Pulmonary artery endothelial cell (primary cell): ENCODE measurements at places on chromosomes 13 and 19.
A peak's percentile ranks its signal among the peaks of the same experiment; 100 is the strongest.

- DNase-seq, result no peak
These were observed 164.6 kb downstream of the KLF5 start for GRCh38 chr13:73223372-73223781.

DNA sequence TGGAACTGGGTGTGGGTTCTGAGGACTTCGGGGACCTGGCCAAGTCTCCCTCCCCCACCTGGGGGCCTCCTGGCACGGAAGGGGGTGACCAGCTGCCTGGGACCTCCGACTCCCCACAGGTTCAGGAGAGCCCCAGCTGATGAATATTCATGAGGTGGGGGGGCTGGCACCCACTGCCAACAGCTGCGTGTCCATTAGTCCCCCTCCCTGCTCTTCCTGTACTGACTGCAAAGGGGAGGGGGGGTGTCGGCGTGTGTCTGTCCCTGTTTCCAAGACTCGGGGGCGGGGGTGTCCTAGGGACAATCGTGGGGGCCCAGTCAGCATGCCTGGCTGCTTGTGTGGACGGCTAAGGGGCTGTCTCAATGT is 10.6 kb upstream of the NFIX start:
- no peak for DNase-seq

DNA sequence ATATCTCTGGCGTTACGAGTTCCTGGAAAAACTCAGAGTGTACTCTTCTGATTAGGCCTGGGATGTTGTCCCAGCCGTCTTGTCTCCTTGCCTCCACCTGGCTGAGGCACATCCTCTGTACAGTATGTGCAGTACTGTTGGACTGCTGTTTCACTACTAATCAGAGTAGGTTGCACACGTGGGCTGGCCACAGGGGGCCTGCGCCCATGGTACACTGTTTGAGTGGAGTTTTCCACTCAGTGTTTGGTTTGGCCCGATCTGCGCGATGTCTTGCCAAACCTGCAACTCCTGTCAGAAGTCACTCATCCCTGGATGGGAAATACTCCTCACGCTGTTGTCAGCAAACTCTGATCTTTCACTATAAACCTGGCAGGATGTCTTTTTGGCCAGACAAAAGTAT is 189.6 kb upstream of the CSNK1A1L start:
- peak; percentile 36 for DNase-seq

GRCh38 chr13:69567514-69567913 is 540.1 kb upstream of the ATXN8OS start:
- no peak for DNase-seq

DNA sequence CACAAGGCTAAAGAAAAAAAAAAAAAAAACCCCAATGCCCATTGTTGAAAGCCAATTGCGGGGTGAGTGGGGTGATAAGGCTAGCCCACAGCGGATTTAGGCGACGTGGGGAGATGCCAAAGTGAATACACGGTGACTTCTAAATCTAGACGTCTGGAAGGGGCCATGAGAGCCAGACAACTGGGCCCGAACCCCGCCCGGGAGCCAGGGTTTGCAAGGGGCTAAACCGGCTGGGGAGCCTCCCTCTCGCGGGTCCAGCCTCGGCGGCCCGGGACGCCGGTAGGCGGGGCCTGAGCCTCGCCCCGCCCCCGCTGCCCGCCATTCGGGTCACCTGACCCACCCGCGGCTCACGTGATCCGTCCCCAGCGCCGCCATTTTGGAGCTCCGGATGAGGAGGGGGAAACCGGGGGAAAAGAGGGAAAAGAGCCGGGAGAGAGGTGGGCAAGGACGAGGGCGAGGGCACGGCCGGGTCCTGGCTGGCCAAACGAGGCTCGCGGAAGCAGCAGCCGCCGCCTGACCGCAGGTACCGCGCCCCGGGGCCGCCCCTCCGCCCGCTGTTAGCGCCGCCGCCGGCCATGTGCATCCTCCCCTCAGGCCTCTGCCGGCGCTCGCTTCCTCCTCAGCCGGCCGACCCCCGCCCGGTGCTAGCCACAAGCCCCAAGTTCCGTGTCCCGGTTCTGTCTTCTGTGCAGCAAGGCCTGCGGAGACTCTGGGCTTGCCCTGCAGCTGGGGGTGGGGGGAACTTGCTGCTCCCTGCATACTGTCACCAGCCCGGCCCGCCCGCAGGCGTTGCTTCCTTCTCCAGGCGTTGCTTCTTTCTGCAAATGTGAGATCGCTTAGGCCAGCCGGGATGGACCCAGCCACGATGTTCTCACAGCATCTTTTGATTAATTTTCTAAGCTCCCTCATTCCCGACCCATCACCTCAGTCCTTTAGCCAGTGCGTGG is at the start of gene ZNF507:
Gene ZNF507, plus strand, starts transcription at position 350 of the 947 bp plus-strand sequence. CDS start 7,221 bp downstream, outside the sequence.
- no peak for DNase-seq

GRCh38 chr13:62626771-62627170 is 1211.1 kb upstream of the PCDH20 start:
- DNase-seq, result no peak

DNA sequence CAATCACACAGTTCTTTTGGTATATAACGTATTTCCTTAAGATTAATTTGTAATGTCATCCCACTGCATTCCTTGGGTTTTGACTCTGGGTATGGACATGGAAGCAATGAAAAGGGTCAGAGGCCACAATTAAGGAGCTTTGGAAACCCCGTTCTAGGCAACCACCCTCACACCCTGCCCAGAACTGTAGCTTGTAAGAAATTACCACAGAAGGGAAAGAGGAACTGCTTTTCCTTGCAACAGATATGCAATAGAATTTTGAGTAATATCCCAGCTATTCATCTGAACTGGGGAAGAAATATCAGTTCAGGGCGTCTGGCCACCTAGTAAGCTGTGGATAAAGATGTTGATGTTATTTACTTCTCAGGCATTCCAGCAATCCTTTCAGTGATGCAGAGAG is 985 bp upstream of the CLC start:
- DNase-seq, result no peak

DNA sequence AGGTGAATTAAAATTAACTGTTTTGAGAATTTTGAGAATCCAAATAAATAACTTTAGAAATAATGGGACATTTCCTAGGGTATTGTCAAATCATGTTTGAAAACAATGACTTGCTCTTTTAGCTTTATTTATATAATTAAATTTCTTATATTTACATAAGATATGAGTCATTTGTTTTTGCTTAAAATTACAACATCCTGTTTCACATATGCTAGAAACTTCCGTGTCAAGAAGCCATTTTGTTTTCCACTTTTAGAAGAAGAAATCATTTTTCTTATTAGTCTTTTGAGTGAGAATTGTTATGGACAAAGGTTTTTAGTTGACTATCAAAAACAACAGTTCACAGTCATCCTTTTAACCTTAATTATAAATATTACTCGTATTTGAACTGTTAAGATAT is 48.2 kb downstream of the DPY19L3 start:
- DNase-seq, result no peak

- DNase-seq, result no peak
These were observed 11.5 kb upstream of the CCDC97 start for GRCh38 chr19:41298348-41298964.

DNA sequence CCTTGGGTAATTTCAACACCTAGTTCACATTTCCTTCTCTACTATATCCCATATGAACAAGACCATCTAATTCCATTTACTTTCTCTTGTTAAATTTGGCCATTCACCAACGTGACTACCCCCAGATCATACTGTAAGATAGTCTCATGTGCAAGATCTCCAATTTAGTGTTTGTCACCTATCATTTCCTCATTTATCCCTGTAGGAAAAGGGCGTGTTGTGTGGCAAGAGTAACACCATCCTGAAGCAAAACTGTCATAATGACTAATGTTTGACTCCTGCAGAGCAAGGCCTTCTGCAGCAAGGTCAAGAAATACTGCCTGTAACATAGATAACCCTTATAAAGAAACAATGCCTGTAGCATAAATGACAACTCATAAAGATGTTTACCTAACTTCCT is 51.3 kb downstream of the SUCLA2 start:
- DNase-seq, result no peak

- no peak for DNase-seq
These were observed 107.6 kb upstream of the VSTM2B start for GRCh38 chr19:29418201-29418600.

DNA sequence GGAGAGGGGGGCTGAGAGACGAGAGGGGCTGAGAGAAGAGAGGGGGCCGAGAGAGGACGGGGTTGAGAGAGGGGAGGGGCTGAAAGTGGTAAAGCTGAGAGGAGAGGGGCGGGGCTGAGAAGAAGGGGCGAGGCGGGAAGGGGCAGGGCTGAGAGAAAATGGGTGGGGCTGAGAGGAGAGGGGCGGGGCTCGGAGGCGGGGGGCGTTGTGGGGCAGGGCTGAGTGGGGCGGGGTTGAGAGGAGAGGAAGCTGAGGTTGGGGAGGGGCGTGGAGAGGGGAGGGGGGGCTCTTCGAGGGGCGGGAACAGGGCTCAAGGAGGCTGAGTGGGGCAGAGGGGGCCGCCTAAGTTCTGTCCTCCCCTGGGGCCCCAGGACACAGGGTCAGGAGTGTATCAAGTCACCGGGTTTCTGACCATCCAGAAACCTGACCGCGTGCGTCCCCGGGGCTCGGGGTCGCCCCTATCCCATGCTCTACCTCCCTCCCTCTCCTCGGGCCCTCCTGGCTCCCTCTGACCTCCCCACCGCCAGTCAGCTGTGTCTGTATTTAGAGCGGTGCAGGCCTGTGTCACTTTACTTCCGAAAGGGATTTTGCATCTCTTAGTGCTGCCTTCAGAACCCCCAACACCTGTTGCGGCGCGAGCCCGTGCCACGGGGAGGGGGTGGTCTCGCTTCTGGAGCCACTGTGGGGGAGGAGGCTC is 38.6 kb upstream of the SEMA6B start:
- no peak for DNase-seq

- DNase-seq, result no peak
These were observed 3.1 kb downstream of the SPC24 start for GRCh38 chr19:11152318-11153062.

DNA sequence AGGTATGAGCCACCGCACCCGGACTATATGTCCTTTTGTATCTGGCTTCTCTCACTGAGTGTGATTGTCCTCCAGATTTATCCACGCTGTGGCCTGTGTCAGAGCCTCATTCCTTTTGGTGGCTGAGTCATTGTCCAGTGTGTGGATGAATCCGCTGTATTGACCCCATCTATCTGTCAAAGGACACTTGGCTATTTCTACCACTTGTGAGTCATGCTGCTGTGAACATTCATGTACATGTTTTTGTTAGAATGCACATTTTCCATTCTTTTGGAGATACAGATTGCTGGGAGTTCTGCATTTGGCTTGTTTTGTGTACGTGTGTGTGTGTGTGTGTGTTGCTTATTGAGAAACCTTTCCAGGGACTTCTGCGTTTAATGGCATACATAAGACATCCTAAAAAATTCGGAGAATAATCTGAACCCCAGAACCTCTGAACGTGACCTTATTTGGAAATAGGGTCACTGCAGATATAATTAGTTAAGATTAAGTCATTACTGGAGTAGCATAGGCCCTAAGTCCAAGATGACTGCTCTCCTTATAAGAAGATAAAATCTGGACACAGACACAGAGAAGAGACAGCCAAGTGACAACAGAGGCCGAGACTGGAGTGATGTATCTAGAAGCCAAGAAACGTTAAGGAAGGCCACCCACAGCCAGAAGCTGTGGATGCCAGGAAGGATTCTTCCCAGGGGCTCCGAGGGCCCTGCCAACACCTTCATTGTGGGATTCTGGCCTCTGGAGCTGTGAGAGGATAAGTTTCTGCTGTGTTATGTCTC is 4.9 kb upstream of the GIPC3 start:
- peak; percentile 66 for DNase-seq

DNA sequence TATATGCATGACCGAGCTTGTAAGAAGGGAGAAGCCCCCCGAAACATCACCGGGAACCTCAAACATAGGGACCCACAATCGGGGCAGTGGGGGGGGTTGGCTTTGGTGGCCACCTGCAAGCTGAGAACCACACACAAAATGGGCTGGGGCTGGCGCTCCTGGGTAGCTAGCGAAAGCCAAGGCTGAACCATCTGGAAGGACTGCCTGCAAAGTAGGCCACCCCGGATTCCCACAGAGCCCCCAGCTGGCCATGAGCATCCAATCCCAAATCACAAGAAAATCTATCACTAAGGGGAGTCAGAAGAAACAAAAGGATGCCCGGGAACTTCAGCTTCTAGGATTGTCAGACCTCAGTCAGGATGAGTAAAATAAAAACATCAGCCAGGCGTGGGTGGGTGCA is 2.8 kb upstream of the PSPN start:
- no peak for DNase-seq

DNA sequence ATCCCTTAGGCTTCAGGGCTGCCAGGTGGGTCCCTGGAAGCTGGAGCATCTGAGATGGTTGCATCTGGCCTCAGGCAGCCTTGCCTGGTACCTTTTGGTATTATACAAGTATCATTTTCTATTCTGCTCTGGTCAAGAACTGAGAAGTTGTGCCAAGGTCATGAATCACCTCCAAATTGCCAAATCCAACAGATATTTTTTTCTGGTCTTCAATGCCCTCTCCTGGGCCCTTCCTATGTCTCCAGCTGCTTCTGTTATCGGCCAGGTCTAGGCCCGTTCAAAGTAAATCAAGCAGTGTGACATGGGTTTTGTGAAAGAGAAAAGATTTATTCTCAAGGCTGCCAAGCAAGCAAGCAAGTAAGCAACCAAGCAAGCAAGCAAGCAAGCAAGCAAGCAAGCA is 271.1 kb upstream of the MAB21L1 start:
- DNase-seq, result no peak

- no peak for DNase-seq
These were observed 30.9 kb downstream of the SERP2 start for GRCh38 chr13:44404261-44405132.

GRCh38 chr13:99293178-99293577 is 14.0 kb downstream of the GPR183 start:
- no peak for DNase-seq

GRCh38 chr13:41502673-41503072 is 45.3 kb downstream of the RGCC start:
- DNase-seq, result no peak

DNA sequence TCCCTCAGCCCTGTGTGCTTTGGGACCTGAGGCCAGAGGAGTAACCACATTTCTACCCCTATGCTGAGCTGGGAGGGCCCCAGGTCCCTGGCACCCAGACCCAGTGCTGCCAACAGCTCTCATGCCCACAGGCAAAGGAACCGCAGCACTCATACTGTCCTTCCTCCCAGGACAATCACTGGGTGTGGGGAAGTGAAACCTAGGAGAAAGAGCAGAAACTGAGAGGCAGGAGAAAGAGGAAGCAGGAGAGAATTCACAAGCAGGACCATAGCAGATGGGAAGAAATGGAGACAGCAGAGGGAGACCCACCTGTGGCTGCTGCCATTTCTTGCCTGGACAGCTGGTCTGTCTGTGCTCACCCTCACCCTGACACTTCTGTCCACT is 18.9 kb downstream of the CCDC97 start:
- no peak for DNase-seq

DNA sequence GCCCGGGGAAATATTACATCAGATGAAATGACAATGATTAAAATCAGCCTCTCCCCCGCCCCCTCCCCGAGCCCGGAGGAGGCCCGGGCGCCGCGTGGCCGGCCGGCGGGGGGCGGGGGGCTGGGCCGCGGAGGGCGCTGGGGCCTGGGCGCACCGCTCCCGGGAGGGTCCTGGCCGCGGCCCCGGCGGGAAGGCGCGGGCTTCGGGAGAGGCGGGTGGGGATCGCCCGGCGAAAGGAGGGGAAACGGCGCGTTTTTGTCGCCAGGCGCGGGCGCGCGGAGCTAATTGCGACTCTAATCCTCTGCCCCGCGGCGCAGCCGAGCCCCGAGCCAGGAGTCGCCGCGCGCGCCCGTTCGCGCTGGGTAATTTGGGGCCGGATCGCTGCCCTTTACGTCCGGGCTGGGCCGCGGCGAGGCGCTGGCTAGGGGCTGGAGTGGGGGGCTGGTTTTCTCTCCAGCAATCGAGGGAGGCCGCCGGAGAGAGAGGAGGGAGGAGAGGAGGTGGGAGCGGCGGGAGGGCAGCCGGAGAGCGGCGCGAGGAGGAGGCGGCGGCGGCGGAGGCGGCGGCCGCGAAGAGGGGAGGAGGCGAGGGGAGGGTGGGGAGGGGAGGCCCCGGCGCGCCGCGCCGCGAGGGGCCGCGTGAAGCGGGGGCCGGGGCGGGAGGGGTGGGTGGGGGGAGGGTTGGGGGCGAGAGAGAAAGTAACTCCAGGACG is at the start of gene KCTD15:
Gene KCTD15, plus strand, starts transcription at position 707 of the 712 bp plus-strand sequence. CDS start 3,585 bp downstream, outside the sequence.
- DNase-seq, result no peak
